ENCODE measurements at places on chromosomes 4 and X.

DNA sequence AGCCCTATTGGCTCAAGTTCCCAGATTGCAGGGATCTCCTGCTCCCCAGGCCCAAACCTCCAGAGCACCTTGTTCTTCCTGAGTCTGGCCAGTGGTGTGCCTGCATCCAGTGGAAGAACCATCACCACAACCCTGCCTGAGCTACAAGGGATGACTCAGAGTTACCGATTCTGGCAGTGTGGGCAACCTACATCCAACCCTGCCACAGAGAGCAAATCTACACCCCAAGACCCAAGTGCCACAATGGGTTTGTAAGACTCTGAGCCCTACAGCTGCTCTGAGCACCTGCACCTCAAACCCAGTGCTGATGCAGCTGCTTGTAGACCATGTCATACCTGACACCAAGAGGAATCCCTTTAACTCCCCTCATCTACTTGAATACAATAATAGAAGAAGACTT lies 110.0 kb downstream of the SOWAHB start:
- DNase-seq: no peak

DNA sequence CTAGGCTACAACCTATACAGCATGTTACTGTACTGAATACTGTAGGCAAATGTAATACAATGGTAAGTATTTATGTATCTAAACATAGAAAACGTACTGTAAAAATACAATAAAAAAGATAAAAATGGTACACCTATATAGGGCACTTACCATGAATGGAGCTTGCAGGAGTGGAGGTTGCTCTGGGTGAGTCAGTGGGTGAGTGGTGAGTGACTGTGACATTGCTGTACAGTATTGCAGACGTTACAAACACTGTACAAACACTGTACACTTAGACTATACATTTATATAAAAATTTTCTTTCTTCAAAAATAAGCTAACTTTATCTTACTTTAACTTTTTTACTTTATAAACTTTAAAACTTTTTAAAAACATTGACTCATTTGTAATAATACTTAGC lies 190.3 kb upstream of the NR3C2 start:
- DNase-seq: no peak

- DNase-seq: no peak
Observed at GRCh38 chr4:40473578-40474388, 138.7 kb downstream of the CHRNA9 start.

GRCh38 chr4:70816894-70817293 lies 22.8 kb downstream of the GRSF1 start:
- DNase-seq: no peak

GRCh38 chr4:39256436-39256835 lies 74.1 kb downstream of the WDR19 start:
- no peak for DNase-seq

DNA sequence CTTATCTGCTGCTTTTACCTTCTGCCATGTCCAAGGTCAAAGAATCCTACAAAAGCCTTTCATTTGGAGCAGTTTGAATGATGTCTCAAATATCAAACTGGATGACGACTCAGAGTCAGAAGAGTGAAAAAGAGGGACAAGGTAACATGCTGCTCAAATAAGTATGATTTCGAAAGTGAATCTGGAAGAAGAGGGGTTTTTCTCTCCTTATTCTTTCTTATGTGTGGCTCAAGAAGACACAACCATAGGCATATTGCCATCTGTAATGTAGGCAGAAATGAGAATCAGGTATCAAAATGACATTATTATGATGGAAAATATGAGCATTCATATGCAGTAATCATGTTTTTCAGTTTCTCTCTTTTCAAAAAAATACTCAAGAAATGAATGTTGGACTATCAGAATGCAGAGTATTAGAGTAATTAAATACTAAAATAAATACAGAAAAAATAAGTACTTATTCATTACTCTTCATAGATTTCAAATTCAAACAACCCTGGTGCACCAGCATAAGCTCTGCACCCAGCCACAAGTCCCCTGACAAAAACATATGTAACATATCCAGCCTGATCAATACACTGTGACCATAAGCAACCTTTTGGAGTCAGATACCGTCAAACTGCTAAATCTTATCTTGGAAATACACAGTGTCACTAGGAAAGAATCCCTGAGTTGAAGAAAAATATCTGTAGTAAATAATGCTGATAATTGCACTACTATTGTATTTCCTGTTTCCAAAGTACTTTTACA lies 468.6 kb downstream of the INPP4B start:
- no peak for DNase-seq

GRCh38 chr4:98394134-98394533 lies 132.9 kb downstream of the RAP1GDS1 start:
- no peak for DNase-seq

DNA sequence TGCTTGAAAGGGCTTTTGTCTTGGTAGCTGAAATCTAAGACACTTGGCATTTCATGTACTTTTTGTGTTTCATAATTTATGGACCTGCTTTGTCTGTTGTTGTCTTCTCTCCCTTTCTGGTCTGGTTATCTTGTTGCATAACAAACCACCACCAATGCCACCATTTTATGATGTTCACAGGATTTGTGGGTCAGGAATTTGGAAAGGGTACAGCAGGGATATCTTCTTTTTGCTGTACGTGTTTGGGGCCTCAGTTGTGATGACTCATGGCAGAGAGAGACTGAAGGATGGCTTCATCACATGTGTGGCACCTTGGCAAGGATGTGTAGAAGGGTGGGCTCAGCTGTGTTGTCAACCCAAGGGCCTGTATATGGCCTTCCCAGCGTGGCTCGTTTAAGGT lies 35.2 kb downstream of the KDM6A start:
- no peak for DNase-seq

DNA sequence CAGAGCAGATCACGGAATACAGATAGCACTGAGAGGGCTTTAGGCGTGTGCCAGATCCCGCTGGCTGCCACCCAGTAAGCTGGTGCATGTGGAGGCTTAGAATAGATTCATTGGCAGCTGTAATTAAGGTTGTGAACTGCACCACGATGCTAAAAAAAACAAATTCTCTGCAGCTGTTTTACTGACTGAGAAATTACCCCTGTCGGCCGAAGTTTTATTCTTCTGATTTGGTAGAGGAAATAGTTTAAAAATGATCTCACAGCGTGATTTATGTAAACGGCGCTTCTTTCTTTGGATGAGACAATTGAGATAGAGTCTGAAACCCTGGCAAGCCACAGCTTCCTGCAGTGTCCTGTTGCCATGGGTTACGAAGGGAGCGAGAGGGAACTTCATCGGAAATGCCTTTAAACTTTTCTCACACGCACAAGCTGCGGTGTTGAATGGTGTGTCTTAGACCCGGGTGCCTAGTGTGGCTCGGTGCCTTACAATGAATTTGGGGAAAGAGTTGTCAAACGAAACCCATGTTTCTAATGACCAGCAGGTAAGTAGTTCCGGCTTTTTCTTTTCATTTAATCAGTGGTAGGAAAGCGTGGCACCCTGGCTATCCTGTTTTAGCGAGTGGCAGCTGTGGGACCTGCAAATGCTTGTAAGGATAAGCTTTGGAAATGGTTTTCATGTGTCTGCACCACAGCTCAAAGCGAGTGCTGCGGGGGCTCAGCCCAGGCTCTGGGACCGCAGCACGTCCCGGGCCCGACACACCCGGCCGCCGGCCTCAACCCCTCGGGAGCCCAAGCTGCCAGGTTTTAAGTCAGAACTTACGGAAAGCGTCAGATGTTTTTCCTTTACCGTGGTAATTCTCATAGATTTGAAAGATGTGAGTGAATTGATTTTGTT lies 71.7 kb upstream of the HGFAC start:
- peak; percentile 40 for DNase-seq

GRCh38 chr4:155405059-155405458 lies 28.3 kb upstream of the MAP9 start:
- DNase-seq: no peak

DNA sequence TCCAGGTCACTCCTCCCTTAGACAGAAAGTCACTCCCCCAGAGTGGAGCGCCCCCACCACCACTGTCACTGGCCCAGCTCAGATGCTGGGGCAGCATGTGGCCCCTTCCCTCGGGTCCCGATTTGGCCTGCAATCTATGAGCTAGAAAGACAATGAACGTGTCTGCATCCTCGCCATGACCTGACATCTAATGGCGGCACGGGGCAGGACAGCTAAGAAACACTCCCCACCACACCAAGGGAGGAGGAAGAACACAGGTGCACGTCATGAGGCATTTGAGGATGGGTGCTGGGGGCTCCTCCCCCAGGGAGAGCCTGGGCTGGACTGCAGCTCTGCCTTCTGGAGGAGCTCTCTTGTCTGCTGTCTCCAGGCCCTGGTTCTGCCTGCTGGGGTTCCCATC lies 8.7 kb downstream of the RNF212 start:
- no peak for DNase-seq

DNA sequence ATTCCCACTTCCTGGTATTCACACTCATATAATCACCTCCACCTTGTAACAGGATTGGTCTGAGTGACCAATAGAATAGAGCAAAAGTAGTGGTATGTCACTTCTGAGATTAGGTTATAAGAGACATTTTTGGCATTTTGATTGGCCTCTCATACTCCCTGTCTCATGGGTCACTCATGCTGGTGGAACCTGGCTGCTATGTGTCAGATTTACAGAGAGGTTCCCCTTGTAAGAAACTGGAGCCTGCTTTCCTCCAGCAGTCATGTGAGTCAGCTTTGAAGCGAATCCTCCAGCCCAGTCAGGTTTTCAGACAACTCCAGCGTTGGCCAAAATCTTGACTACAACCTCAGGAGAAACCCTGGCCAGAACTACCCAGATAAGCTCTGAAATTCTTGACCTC lies 2.6 kb upstream of the OTUD4 start:
- DNase-seq: no peak

GRCh38 chrX:103747163-103747562 lies 29.5 kb upstream of the PLP1 start:
- DNase-seq: no peak

GRCh38 chrX:15749642-15750610 lies 11.9 kb downstream of the CA5B start:
- peak; percentile 59 for DNase-seq

DNA sequence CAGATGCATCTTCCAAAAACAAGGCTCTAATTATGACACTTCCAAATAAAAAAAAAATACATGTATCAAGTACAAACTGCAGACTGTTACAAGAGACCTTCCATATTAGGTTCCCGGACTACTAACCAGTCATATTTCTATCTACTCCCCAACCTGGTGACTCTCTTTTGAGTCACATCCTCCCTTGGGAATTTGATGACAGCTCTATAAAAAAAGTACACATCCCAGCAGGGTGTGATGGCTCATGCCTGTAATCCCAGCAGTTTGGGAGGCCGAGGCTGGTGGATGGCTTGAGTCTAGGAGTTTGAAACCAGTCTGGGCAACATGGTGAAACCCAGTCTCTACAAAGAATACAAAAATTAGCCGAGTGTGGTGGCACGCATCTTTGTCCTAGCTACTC lies 14.9 kb downstream of the RPGR start:
- DNase-seq: no peak

- DNase-seq: no peak
Observed at GRCh38 chrX:79176028-79176427, 31.5 kb downstream of the GPR174 start.

DNA sequence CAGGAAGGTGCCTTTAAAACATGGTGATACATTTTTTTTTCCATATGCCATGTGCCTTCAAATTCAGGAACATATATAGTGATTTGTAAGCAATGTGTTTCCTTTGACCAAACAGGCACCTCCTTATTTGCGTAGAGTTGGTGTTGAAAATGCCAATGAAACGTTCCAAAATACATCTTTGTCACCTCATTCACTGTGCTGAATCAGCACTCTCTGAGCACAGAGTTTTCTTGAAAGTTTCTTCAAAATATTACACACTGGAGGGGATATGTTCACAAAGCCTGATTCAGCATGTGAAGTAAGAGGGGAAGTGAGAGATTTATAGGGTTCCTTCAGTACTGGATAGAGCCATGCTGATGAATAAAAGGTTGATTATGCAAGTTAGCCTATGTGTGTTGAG lies 85.7 kb upstream of the PRR32 start:
- DNase-seq: no peak

DNA sequence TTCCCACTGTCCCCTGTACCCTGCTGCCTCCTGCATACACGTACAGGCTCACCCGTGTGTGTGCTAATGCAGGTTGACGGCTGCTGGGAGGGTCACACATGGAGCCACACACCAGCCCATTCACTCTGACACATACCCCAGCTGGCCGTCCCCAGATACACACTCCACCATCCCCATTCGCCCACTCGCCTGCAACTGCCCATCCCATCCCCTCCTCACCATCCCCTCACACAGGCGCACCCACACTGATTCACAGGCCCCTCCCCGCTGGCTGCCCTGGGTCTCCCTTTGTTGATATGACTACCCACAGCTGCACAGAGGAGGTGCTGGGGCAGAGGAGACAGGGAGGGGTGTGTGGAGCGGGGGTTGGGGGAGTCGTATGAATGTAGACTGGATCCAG lies 25.7 kb downstream of the PJA1 start:
- DNase-seq: no peak

DNA sequence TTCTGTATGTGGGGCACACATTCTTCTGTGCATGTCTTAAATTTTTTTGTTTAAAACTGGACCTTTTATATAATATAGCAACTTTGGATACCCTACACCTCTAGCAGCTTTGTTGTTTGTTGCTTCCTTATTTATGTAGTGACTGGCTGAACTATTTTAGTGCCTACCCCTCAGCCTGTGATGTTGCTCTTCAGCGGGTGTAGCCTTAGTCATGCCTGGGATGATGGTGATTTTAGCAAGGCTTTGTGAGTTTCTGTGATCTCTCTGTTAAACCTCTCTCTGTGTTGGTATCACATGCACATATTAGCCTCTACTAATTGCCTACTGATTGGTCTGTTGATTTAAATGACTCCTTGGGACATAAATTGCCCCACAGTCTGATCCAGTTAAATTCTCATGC lies 22.8 kb downstream of the USP9X start:
- DNase-seq: no peak

DNA sequence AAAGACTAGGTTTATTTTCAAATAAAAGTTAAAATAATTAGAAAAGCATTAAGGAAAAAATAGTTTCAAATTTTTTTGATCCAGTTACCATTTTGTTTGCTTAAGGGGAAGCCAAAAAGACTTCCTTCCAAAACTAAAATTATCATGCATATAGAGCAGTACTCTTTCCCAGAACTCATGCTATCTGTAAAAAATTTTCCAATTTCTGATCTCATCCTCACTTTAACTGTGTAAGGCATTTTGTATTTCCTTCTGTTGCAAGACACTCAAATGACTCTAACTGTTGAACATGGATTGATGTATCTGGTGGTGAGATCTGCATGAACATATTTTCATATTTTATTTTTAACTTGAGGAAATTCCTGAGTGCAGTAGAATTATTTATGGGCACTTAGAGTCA lies 150.1 kb downstream of the ADAM29 start:
- no peak for DNase-seq

GRCh38 chr4:110487873-110488272 lies 11.9 kb downstream of the ENPEP start:
- DNase-seq: no peak

DNA sequence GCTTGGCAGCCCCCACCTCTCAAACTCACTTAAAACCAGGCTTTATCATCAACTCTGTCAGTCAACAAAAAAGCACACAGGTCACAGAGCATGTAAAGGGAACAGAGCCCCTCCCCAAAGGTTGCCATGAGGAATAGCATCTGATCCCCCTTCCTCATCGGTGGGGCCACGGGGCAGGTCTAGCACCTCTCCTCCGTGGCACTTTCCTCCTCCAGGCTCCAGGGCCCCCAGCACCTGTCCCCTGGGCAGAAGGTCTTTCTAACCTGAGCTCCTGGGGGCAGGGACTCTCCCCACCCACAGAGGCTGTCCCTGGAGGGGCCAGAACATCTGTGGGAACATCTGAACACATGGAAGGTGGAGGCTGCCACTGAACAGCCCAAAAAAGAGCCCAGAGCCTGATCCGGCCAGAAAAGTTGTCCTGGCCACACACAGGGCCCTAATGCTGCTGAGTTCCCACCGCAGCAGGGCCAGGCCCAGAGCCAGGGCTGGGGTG lies 65.7 kb downstream of the ZFYVE28 start:
- no peak for DNase-seq
